ENCODE measurements at places on chromosomes 5 and 9.

GRCh38 chr5:129629575-129629974 is 118.3 kb upstream of the MINAR2 start:
- no peak for DNase-seq

DNA sequence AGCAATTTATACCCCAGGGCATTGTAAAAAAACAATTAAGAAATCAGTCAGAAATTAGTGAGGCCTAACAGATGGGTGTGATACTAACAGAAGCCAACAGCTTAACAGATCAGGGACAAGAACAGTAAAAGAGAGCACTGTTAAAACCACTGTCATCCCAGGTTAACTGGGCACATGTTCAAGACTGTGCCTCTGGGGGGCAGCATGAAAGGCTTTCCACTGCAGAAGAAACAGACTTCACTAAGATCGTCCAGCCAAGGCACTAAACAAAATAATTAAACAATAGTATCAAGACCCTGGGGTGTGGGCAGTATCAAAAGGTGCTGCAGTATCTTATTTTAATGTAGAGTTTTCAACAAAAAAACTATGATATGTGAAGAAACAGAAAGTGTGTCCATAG is 43.5 kb downstream of the FBN2 start:
- no peak for DNase-seq

DNA sequence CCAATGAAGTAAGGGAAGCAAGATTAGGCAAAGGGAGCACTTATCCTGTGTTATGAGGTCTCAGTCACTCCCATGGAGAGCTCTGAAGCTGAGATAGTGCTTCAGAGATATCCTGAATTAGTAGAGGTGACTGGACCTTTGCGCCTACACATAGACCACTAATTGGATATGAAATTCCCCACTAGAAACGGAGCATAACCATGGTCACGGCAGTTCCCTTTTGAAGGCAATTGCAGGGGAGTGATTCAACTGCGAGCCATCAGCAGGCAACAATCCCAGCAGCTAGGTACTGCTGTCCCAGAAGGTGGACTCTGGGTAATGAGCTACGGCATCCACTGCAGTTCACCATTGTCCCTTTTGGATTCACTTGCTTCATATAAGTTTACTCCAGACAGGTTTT is 267.7 kb upstream of the RASA1 start:
- no peak for DNase-seq

DNA sequence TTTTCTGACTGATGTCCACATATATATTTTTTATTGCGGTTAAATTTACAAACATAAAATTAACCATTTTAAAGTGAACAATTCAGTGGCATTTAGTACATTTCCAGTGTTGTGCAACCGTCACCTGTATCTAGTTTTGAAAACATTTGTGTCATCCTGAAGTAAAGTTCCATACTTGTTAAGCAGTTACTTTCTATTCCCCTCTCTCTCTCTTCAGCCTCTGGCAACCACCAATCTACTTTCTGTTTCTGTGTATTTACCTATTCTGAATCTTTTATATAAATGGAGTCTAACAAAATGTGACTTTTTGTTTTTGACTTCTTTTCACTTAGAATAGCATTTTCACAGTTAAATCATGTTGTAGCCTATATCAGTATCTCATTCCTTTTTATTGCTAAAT is 480.1 kb upstream of the SMARCA2 start:
- no peak for DNase-seq

GRCh38 chr5:139964266-139964993 is 78.7 kb downstream of the NRG2 start:
- DNase-seq, result no peak

DNA sequence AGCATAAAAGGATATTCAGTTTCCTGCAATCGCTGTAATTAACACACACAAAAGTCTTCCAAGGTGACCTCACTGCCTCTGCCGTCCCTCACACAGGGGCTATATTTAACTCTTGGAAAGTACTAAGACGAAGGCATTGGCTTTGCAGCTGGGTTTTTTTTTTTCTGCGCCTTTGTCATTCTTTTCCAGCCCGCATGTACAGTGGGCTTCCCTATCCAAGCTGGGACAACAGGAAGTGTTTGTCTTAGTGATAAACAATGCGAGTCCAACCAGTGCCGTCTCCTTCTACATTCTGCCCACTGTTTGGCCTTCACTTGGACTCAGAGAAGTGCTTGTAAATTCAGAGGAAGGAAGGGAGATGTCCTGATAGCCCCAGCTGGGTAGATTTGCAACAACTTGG is 17.6 kb downstream of the AFAP1L1 start:
- DNase-seq, result no peak

DNA sequence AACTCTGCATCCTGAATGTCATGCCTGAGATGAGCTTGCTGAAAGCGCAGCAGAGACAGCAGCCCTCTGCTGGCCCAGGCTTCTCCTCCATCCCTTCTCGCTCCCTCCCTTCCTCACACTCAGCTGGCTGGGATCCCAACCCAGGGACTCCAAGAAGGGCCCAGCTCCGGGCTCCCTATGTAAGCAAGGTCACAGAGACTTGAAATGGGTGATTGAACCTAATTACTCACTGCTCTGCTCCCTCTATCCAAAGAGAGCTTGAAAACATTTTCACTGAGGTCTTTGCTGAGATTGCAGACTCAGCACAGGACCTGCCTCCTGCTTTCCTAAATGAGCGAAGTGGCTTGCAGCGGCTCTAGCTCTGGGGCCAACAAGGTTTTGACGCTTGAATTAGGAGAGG is 42.8 kb downstream of the RAPGEF1 start:
- DNase-seq, result no peak

- no peak for DNase-seq
Observed at GRCh38 chr9:121672213-121672612, 20.8 kb downstream of the DAB2IP start.

DNA sequence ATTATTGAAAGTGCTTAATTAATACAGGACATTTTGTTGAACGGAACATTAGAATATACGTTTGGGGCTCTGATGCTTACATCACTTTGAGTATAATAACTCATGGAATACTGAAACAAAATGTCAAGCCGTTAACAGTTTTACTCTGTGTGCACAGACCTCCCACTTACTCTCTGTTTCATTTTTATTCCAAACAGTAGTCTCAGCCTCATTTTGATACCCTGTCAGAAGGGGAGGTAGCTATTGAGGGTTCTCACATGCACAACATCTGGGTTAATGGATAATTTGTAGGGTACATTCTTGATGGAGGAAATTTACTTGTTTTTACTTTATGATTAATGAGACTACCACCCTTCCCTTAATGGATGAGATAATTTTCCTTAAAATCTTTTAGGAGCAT is 59.0 kb downstream of the SCAMP1 start:
- no peak for DNase-seq

DNA sequence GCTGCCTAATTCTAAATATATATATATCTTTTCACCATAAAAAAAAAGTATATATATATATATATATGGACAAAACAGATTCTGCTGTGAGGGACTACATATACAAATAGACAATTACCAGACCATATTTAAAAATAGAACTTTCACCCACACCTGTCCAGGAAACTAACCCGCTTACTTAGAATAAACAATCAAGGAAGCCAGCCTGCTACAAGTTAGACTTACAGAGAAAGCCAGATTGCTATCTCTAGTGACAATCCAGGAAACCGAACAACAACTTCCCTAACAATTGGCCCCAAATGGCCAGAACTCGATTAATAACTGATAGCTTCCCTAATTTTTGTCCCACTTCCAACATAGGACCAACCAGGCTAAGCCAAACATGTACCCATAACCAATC is 5.9 kb downstream of the GLDC start:
- no peak for DNase-seq

- DNase-seq, result no peak
Observed at GRCh38 chr5:15290953-15291352, 209.0 kb upstream of the FBXL7 start.

GRCh38 chr9:138007918-138008841 is 130.6 kb downstream of the CACNA1B start:
- no peak for DNase-seq

GRCh38 chr5:128469912-128470311 is 68.1 kb downstream of the FBN2 start:
- no peak for DNase-seq

- no peak for DNase-seq
Observed at GRCh38 chr9:137918331-137919094, 40.9 kb downstream of the CACNA1B start.

DNA sequence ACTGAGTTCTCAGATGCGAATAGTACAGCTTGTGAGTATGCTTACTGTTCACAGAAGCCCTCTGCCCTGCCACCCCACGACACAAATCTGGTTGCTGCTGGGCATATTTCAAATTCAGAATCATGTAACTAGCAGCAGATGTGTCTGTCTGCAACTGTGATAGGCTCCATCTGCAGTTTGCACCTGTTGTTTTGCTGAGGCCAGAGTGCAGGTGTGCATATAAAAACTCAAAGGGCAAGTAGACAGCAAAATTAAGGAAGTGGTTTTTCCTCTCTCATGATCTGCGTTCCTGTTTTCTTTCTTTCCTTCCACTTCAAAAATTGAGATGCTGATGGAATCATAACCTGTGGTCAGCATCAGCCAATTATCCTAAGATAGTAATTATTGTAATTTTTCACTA is 1000.5 kb downstream of the PTPRD start:
- DNase-seq, result no peak

- DNase-seq, result no peak
Observed at GRCh38 chr9:12413986-12414385, 279.2 kb upstream of the TYRP1 start.

DNA sequence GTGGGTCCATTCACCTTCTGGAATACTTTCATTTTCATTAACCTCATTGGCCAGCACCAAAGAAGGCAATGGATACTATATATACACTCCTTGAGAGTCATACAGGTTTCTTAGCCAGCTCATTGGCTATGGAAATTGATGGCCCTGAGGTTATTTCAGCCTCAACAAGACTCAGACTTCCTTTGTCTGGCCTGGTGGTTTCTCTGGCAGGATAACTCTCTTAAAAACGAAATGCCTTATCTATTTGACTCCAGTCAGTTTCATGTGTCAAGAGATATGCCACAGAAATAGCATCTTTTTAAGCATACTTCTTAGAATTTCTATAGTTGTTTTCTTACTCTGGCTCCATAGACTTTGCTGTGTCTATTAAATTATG is 28.9 kb downstream of the CDH9 start:
- no peak for DNase-seq

DNA sequence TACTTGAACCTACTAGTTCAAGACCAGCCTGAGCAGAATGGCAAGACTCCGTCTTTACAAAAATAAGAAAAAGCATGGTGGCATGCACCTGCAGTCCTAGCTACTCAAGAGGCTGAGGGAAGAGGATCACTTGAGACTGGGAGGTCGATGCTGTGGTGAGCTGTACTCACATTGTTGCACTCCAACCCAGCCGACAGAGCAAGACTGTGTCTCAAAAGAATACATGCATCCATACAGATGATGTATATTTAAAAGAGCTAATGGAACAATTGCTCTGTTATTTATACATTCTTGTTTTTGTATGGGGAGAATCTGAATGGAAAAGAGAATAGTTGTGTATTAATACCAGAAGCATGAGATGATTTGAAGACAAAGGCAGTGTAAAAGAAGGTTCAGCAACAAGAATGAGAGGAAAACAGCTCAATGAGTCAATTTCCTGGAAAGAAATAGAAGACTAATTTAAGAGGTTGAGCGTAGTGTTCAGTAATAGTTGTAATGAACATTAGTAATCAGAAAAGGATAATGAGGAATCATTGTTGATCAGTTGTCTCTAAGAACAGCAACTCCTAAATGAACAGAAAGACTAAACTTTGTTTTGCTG is 1.9 kb upstream of the LRRC70 start:
- no peak for DNase-seq

DNA sequence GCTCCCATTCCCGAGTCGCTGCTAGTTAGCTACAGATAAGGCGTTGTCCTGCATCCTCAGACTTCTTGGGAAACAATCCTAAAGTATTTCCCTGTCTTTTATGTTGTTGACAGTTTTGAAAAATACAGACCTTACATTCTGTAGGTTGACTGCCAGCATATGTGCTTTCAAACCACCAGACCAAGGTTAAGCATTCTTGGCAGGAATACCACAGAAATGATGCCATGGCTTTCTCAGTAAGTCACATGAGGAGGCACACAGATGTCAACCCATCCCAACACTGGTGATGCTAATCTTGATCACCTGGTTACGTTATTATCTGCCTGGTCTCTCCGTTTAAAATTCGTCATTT is 871 bp downstream of the GLE1 start:
- DNase-seq, result no peak

GRCh38 chr5:50595199-50595598 is 71.2 kb upstream of the PARP8 start:
- peak; percentile 69 for DNase-seq

GRCh38 chr5:946720-947625 is 54.3 kb downstream of the TRIP13 start:
- no peak for DNase-seq

- DNase-seq, result no peak
Observed at GRCh38 chr9:8674536-8674935, 875.0 kb upstream of the DMAC1 start.

DNA sequence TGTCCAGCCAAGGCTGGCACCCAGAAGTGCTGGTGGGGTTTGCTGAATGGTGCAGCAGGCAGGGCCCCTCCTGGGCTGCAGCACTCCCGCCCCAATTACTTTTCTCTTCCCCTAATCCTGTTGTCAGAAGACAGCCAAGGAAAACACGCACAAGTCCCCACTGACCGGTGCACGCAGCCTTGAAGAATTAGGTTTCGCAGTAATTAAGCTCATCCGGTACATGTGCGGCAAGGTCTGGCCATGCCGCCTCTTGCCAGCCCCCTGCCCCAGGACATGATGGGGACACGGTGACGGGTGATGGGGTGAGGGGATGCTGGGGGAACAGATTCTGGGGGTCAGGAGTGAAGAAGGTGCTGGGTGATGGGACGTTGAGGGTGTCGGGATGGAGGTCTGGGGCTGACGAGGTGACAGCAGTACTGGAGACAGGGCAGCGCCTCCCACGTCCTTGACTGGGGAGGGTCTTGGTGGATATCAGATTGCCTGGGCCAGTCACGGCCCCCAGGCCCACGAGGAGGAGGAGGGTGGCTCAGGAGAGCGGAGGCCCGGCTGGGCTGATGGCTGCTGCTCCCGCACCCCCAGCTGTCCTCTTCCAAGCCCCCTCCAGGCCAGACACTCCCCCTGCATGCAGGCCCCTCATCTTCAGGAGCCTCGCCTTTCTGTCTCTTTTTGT is 34.9 kb downstream of the BARX1 start:
- no peak for DNase-seq

DNA sequence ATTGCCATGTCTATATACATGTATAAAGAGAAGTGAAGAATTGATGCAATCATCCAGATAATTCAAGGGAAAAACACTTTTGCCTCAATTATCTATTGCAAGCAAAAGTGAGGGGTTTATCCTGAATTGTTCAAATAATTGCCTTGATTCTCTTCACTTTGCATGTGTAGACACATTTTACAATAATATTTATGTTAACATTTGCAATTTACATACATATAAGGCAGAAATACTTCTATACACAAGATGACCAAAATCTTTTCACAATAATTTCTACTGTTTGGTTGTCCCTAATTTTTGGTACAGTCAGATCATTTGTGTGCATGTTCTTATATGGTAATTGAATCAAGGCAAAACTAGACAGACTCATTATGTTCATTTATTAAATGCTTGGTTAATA is 285.3 kb upstream of the TMEM161B start:
- DNase-seq, result no peak

All from HCT116 (cell line).